Activated naive CD4-positive, alpha-beta T cell treated with anti-CD3 and anti-CD28 coated beads, Interleukin-2, amount 10 ng/mL, durations not matched to agents 7 days and 5 days (primary cell): ENCODE measurements at places on chromosomes 4 and X.

DNA sequence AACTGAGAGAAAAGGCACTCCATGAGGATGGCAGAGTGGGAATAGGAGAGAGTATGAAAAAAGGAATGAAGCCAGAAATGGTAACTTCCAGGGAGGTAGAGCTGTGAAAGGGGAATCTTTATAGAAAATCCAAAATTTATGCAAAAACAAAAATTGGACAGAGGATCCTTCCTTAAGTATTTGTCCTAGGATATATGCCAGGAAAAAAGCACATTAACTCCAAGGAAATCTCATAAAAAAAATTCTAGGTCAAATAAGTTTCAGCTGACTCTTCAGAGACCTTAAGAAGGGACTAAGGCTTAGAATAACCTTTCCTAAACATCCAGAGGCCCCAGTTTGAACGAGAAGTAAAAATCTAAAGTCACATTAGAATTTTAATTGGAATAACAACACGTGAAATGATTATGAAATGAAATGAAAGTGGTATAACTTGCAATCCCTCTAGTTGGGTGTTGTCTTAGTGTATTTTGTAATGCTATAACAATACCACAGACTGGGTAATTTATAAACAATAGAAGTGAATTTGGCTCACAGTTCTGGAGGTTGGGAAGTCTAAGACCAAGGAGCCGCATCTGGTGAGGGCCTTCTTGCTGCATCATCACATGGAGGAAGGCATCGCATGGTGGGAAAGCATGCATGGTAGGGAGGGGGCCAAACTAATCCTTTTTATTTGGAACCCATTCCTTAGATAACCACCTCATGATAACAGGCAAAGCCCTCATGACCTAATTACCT, 145.4 kb upstream of the RXFP1 start:
- DNase-seq: no peak

GRCh38 chrX:16033331-16033730, 90.0 kb upstream of the GRPR start:
- no peak for DNase-seq

GRCh38 chr4:121216461-121216860, 52.3 kb upstream of the TNIP3 start:
- no peak for DNase-seq

- DNase-seq: no peak
Measured at GRCh38 chr4:150318527-150318926, 240.3 kb downstream of the DCLK2 start.

DNA sequence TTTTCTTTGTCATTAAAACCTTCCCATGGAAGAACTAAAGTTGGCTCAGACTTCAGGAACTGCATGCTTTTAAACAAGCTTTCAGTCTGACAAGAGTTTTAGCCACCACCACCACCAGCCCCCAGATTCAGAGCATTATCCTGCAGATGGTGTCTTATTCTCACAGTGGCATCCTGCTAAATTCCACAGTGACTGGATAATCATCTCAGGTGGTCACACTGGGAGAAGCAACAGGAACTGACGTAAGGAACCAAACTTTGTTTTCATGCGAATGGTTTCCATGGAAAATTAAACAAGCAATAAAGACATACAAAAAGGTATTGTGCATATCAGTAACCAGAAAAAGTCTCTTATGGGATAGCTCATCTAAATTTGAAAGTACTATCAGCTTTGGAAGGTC, 370.7 kb downstream of the FBXW7 start:
- no peak for DNase-seq
